ENCODE measurements at places on chromosomes 12 and 14.

GRCh38 chr12:128519426-128519825 is 252.5 kb downstream of the TMEM132C start:
- no peak for DNase-seq

DNA sequence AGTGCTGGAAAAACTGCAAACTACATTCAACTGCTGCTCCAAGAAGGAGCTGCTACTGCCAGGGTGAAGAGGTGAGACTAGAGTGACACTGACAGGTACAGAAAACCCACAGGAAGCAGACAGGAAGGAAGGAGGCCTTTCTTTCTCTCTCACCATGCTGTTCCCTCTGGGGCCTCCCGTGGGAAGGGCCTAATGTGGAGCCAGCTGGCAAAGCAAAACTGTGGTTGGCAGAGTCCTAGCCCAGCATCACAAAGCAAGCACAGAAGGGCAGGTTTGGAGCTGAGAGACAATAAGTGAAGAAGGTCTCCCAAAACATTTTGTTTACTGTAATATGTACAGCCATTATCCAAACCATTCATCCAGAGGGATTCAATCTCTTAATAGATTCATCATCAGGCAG is 122.5 kb upstream of the MAX start:
- DNase-seq, result no peak

DNA sequence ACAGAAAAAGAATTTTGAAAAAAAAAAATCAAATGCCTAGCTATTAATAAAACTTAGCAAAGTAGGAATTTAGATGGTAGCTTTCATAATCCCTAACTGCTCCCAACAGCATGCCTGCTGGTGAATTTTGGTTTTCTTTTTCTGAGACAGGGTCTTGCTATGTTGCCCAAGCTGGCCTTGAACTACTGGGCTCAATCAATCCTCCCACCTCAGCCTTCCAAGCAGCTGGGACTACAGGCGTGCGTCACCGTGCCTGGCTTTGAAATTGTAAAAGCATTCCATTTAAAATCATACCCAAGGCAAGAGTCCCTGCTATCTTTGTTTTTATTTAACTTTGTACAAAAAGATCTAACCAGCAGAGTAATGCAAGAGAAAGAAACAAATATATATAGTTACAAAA is 20.7 kb downstream of the FBXO21 start:
- DNase-seq, result no peak

- no peak for DNase-seq
These were observed 53.9 kb downstream of the DPF3 start for GRCh38 chr14:72839753-72840607.

DNA sequence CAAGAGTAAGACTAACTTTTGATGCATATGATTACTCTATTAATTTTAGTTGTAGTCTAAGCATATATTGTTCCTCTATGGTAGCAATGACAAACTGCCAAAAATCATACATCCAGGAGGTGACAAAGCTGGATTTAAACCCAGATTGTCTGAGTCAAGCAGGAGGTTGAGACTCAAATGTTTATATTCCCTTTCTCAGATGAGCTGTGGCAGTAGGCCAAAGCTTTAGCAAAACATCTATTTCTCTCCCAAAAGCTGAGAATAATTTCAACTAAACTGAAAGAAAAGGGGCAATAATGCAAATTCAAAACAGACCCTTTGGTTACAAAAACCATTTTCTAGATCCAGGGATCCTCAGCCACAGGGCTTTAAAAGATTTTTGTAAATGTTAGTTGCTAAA is 173.6 kb downstream of the SEC23A start:
- DNase-seq, result no peak

- DNase-seq, result no peak
These were observed 1076.5 kb upstream of the FLRT2 start for GRCh38 chr14:84453307-84453950.

DNA sequence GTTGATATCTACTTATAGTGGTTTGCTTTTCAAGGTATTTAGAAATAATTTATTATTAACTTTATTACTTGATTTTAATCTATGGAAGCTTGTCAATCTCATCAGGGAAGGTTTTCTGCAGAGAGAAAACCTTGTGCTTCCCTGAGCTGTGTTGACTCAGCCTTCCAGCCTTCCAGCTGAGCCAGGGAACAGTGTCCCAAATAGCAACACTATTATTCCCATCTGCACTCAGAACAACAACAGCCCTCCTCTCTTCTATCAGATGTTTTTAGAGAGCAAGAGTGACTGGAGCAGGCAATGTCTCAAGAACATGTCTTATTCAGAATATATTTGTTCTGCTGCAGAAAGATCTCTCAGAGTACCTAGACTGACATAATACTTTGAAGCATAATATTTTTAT is 389.9 kb upstream of the GARIN6 start:
- DNase-seq, result no peak

DNA sequence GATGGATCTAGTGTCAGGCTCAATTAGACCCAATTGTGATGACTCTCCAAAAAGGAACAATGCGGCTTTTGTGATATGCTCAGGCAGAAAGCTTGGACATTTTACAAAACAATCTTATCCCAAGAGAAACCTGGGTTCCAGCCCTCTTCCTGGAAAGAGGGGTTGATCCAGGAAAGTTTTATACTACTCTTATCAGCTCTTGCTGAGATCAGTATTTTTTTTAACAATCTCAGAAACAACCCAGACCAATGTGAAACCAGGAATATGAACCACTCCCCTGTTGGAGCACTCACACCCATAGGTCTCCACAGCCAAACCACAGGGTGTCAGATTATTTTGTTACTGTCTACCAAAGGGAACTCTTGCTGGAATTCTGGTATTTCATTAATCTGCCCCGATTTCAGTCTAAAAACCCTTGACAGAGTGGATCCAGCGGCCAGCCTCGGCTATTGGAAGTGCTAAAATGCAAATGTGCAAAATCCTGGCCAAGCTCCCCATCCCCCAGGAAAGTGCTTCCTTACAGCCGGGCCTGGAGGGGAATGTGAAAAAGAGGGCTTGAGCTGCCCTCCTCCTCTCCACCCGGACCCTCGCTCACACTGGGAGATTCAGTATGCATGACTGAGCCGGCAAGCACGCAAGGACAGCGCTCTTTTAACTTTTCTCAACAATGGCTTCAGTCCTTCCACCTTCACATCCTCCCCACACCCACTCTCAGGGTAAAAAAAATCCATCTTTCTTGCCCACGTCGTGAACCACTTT is 4.0 kb downstream of the FBXL14 start:
- no peak for DNase-seq

DNA sequence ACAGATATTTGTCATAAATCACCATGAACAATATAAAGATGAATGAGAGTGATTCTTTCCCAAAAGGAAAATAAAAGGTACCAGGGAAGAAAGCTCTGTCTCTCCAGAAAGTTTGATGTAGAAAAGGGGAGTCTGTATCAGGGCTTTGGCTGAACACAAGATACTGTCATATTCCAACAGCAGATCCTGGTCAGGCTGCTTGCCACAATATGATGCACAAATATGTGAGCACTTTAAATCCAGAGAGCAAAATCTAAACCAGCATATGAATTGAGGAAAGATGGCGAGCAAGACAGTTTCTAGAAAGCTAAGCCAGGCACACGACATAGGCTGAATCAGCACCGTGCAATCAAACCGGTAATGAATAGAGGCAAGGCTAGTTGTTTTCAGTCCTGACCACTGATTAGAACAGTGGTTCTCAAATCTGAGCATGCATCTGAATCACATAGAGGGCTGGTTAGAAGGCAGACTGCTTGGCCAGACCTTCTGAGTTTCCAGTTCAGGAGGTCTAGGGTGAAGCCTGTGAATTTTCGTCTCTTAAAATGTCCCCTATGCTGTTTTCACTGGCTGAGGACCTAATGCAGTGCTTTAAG is 60.7 kb downstream of the PLCZ1 start:
- no peak for DNase-seq
